ENCODE measurements at places on chromosomes 6 and 20. TPM values are rescaled to one million over a fixed set of nuclear protein-coding genes. Genes with fewer than 3 reads are reported as not detected.
A peak's percentile ranks its signal among the peaks of the same experiment; 100 is the strongest.

GRCh38 chr6:125954735-125955339 lies 1.7 kb upstream of the HINT3 start:
- peaks cover 11% of the 10 kb centered on the region for H3K4me1 ChIP-seq
- H3K4me3 ChIP-seq = no peak overlapping the region
- no peak for DNase-seq
- H3K27ac ChIP-seq = no peak overlapping the region

GRCh38 chr6:164832410-164832809 lies 477.0 kb downstream of the C6orf118 start:
- DNase-seq = no peak
- H3K27ac ChIP-seq = no peak overlapping the region
- H3K4me3 ChIP-seq = no peak overlapping the region
- H3K27me3 ChIP-seq = no peaks in the 10 kb centered on the region
- no peaks in the 10 kb centered on the region for H3K4me1 ChIP-seq

- peaks cover 13% of the 10 kb centered on the region for H3K4me1 ChIP-seq
- H3K27me3 ChIP-seq = no peaks in the 10 kb centered on the region
- DNase-seq = peak; percentile 59
- no peak overlapping the region for H3K4me3 ChIP-seq
- H3K27ac ChIP-seq = no peak overlapping the region
Measured at GRCh38 chr6:33642897-33643296, 21.8 kb downstream of the ITPR3 start.

SLC35D3 gene
- not detected for polyA plus RNA-seq

Data from testis (tissue), 5 donors.